ENCODE measurements at places on chromosomes 7 and 10.

DNA sequence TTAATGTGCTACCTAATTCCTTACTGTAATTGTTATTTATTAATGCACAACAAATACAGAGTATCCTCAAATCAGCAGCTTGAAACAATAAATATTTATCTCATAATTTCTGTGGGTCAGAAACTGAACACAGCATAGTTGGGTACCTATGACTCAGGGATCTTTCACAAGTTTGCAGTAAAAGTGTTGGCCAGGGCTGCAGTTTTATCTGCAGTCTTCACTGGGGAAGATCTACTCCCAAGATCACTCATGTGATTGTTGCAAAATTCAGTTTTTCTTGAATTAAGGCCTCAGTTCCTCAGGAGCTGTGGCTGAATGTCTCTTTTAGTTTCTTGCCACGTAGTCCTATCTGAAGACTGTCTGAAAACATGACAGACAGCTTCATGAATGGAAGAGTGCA is 237.8 kb downstream of the ZWINT start:
- no peak for DNase-seq

DNA sequence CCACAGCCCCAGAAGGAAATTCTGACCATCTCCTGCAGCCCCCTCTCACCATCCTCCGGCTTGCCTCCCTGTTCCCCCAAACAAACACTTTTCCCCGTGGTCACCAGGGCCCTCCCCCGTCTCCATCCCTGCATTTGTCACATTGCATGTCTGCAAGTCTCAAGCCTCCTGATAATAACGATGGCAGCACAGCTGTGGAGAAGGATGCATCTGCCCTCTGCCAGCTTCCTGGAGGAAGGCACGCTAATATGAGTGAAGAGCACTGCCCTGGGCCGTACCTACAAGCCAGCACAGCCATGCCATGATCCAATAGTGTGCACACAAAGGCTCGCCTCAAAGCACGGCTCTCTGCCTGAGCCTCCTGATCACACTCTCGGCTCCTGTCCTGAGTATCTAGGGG is 98.5 kb downstream of the SLIT1 start:
- DNase-seq: no peak

DNA sequence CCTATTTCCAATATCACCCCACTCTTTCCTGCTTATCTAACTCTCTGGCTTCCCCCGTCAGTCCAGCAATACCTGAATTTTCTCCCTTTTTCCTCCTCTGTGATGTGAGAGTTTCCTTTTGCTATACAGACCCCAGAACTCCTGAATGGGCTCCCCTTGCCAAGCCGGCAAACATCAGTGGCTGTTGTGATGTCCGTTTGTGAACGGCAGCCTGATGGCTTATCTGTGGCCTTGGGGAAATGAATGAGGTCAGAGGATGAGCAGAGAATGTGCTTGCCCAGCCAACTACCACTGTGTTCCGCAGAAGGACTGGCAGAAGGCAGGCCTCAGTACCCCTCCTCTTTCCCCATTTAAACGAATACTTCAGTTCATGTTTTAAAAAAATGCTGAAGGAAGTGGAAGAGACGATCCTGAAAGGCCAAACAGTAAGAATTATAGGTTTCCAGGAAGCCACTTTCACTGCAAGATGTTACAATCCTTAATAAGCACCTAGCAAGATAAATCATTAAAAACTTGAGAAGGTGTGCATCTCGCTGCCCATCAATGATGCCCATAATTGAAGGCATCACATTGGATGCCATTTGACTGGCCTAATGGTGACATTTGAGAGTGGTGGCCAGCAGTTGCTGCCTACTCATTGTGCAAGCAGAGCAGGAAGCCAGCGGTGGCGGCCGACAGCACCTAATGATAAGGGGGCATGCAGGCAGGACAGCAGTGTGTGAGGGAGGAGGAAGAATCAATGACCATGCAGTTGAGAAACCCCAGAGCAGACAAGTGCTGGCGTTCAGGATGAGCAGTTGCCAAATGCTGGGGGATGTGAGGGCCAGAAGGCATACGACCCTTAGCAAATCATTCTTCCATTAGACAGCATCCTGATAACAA is 31.5 kb downstream of the SLC18A2 start:
- no peak for DNase-seq

GRCh38 chr7:158324397-158325360 is 262.9 kb downstream of the PTPRN2 start:
- DNase-seq: no peak

GRCh38 chr10:76080991-76081390 is 649.6 kb downstream of the LRMDA start:
- no peak for DNase-seq

Measured in activated CD8-positive, alpha-beta T cell treated with anti-CD3 and anti-CD28 coated beads, Interleukin-2, amount 10 ng/mL, durations not matched to agents 7 days and 5 days (primary cell).